ENCODE measurements at places on chromosomes 11 and 22.

DNA sequence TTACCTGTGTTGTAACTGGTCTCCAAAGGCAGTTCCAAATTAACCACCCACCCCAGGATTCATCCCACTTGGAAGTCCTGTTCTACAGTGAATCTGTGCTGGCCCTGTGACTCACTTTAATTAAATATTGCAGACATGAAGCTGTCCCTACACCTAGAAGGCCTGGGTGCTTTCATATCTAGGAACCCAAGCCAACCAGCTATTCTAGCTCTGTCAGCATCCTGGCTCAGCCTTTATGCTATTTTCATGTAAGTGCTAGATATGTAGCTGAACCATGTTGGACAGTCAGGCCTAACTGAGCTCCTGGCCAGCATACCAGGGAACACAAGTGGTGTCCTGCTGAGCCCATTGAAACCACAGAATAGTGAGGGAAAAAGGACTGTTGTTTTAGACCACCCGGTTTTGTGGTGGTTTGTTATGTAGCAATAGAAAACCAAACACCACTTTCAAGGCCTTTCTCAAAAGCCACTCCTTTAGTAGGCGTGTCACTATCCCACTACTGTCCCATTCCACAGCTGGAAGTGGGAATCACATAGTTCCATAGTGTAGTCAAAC, 30.3 kb downstream of the CNTF start:
- no peak for DNase-seq

- DNase-seq: peak; percentile 96
Observed at GRCh38 chr11:819943-820649, 1.4 kb downstream of the PNPLA2 start.

DNA sequence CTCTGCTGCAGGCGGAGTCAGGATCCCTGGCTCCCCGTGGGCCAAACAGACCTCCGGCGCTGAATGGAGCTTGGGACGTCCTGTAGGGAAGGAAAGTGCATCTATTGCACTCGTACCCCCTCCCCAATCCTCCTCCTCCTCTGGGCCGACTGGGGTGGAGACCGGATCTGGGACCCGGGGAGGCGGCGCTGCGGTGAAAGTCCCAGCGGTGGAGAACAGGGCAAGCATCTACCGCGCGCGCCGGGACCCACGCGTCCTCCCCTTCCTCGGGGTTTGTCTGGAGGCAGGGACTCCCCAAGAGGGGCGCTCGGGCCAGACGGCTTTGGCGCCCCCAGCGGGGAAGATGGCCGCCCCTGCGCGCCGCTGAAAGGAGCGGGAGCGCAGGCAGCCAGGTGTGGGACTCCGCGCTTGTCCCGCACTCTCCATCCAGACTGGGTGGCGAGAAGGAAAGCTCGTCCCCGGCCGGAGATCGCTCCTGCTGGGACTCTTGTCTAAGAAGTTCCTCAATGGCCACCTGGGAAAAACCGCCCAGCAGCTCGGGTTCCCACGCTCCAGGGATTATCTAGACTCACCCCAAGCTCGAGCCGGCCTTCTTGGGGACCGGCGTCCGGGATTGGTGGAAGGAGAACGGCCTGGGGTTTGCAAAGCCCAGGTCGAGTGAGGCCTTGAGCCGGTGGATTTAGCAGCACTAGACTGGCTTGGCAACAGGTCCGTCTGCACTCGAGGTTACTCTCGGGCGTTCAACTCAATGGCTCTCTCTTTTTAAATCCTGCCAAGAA, 718 bp downstream of the FADS2 start:
- DNase-seq: peak; percentile 25

DNA sequence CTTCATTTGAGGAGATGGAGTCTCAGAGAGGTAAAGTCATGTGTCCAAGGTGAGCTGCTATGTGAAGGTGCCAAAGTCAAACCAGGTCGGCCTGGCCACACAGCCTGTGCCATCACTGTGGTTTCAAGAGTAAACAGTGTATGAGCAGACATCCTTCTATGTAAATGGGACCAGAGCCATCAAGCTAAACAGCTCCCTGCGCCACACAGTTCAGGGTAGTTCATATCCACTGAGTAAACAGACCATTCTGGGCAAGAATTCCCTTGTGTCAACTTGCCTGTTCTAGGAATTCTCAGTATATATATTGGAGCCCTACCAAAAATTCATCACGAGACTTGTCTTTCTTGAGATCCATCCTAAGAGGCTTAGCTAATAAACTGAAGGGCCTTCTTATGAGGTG, 77.5 kb downstream of the AMOTL1 start:
- no peak for DNase-seq

GRCh38 chr11:2091112-2091746, 48.0 kb downstream of the IGF2 start:
- no peak for DNase-seq
